ENCODE measurements at places on chromosomes 1 and 21.
A peak's percentile ranks its signal among the peaks of the same experiment; 100 is the strongest.

DNA sequence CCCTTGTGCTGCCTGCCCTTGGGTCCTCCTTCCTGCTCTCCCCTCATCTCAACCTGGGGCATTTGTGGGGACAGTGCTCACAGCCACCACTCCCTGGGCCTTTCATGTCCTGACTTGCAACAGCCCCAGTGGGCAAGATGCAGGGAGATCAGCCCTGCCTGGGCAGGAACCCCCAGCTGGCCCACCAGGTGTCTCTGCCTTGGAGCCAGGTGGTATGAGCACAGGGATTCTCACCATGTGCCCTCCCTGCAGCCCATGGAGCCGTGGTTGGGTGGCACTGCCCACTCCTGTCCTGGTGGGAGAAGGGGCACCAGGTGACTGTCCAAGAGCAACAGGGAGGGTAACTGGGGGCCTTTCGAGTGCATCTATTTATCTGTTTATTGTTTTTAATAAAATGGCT is 100.4 kb downstream of the AJAP1 start:
- no peak for DNase-seq

DNA sequence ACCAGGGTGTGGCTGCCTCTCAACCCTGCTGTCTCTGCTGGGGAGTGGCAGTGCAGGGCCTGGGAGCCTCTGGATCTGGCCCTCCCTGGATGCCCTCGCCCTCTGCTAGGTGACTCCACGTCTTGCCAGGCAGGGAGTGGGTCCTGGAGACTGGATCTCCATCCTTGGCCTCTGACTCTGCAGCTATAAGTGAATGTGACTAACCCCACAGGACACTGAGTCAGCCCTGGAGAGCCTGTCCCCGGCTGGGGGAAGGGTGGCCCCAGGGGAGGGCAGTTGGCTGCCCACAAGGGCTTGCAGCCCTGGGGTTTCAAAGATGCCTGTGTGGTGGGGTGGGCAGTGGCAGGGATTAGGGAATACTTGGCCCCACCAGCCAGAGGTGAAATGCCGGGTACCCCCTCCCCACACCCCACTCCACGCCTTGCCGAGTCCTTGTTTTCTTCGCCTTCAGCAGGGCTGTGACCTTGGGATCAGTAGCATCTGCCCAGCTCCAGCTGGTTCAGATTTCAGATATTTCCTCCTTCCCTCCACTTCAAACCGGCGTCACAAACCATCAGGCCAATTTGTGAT is 1.9 kb upstream of the MYBPH start:
- no peak for DNase-seq

DNA sequence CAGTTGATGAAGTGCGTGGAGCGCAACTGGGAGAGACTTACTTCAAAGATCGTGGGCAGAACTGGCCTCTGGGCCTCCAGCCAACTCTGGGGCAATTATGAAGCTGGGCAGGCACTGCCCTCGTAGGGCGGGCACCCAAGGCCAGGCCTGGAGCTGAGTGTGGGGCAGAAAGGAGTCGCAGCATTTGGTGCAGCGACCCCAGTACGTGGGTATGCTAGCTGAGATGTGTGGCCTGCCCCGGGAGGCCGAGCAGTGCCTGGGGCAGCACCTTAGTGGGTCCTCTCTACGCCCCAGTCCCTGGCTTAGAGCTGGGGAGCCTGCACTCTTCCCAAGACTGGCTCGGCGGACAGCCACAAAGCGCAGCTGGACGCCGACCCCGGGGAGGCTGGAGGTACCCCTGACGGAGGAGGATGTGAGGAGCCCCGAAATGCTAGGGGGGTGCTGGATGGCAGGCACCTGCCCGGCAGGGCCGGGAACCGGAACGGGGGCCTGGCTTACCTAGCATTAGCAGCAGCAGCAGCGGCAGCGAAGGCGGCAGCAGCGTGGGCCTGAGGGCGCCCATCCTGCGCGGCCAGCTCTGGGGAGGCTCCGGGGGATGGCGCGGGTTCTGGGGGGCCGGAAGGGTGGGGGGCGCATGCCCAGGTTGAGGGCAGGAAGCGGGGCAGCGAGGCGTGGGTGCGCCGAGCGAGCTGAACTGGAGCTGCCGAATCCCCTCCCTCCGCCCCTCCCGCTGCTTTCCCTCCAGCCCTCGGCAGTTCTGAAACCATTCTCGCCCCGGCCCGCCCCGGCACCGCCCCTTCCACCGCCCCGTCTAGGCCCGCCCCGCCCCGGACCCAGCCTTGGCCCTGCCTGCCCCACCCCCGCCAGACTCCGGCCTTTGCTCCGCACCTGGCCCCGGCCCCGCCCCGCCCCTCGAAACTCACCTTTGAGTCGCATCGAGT is at the start of gene IGSF8:
Gene IGSF8 (minus strand): TSS at position 709 of the 941 bp plus-strand sequence. CDS start 147 bp downstream, at position 562.
- DNase-seq: peak; percentile 90

- no peak for DNase-seq
Observed at GRCh38 chr1:1048765-1049164, 25.3 kb downstream of the RNF223 start.

DNA sequence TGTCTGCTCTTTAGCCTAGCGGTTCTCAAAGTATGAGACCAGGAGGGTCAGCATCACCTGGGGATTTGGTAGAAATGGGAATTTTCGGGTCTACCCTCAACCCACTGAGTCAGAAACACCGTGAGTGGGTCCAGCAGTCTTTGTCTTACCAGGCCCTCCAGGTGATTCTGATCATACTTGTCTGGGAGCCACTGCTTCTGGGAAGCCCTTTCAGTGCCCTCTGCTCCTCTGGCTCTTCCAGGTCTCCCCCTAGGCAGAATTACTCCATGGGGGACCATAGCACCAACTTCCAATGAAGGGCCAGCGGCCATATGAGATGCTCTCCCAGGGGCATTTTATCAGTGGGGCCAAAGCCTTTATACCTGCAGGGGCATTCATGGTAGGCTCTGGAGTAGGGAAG is 81.0 kb upstream of the ETV3 start:
- DNase-seq: no peak

- no peak for DNase-seq
Observed at GRCh38 chr1:162210196-162210595, 140.7 kb downstream of the NOS1AP start.

GRCh38 chr1:90717356-90717664 is 208 bp upstream of the BARHL2 start:
- DNase-seq: no peak

- DNase-seq: no peak
Observed at GRCh38 chr1:54118704-54119103, 34.1 kb downstream of the CDCP2 start.

DNA sequence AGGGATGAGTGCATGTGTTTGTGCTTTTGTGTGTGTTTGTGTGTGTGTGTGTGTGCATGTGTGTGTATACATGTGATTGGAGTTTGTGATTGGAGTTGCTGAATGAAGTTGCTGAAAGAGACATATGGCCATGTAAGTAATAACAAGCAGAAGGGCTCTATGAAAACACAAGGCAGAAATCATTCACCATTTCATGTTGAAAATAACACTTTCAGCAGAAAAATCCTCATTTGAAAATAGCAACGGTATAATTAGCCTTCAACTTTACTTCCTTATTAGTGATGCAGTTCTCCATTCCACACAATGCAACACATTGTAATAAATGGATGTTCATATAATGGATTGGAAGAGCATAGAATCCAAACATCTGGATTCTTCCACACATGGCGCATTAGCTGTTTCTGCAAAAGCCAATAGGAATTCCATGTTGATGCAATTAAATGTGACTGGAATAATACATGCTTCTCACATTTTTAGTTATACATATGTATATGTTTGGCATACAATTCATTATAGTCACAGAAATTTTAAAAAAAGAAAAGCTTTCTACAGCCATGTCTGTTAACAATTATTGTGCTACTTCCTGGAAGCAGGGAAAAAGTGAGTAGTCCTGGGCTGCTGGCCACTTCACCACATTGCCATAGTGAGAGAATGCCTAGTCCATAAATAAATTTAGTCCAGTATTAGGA is 538.0 kb downstream of the LTN1 start:
- DNase-seq: no peak

GRCh38 chr1:40075266-40075665 is 21.8 kb downstream of the PPT1 start:
- DNase-seq: no peak

- no peak for DNase-seq
Observed at GRCh38 chr1:54825696-54826095, 24.6 kb upstream of the TTC22 start.

DNA sequence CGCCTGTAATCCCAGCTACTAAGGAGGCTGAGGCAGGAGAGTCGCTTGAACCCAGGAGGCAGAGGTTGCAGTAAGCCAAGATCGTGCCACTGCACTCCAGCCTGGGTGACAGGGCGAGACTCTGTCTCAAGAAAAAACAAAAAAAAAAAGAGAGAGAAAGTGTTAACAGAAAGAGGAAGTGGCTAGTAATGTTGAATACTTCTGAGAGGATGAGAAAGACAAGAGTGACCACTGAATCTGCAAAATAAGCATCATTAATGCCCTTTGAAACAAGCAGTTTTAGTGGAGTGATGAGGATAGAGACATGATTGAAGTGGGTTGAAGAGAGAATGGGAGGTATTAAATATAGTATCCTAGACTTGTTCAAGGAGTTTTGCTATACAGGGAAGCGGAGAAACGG is 11.7 kb downstream of the MPZ start:
- no peak for DNase-seq

GRCh38 chr21:38661197-38661871 is 144.4 kb upstream of the ETS2 start:
- no peak for DNase-seq

DNA sequence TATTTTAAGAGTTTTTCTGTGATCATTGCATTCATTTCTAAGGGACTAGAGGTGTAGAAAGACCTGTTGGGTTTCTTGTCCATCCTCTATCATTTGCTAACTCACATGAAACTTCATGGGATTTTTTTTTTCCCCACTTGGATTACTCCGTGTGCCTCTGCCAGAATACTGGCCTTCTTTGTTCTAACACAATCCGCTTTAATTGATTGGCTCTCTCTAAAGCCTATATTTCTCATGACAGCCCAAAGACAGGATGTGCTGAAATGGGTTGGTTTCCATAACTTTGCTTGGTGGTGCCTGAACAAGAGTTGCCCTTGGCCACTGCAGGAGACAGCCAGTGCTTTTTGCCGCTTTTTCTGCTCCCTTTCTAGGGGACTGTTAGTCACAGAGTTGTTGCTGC is 12.2 kb downstream of the CACHD1 start:
- no peak for DNase-seq

- no peak for DNase-seq
Observed at GRCh38 chr1:48263041-48263440, 40.5 kb downstream of the SLC5A9 start.

DNA sequence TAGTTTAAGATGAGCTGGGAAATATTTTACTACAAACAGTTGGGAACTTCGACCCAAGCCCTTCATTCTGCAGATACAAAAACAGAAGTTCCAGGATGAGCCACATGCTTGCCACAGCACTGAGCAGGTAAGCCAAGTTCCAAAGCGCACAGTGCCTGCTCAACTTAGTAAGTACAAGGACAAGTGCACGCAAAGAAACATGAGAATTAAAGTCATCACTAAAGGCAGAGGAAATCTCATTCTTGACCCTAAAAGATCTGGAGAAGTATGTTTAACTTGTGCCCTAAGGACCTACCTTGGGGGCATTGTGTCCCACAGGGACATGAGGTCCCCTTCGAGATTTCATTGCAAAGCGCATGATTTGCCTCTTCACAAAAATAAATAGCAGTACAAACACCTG is 1.2 kb upstream of the UBAP2L start:
- DNase-seq: peak; percentile 14

GRCh38 chr1:224205438-224205840 is 22.4 kb downstream of the DEGS1 start:
- no peak for DNase-seq

DNA sequence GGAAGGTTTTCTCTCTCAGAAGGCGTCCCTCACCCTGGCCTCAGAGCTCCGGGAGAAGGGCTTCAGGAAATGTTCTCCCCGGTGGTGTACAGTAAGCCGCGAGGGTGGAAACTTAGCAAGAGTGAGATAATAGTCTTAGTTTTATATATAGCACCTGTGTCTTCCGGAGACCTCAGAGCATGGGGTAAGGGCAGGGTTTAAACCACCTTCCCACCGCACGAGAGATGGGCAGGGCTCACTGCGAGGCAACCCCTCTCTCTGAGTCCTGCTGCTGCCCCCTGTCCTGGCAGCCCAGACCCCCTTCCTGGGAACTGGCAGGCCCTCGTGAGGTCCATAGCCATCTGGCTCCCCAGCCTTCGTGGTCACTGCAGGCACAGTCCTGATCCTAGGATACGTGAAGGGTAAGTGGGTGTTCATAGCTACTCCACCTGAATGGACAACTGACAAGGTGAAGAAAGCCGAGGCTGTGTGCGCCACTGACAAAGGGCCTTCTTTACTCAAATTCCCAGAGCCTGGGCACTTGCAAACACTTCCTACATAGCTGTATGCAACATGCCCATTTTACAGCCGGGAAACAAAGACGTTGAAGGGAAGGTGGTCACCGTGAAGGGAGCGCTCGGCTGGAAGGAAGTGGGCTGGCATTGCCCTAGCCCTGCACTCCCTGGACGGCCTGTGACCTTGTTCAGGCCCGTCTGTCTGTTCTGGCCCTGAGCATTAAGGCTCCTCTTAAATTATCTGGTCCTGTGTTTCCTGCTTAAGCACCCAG is 26.9 kb downstream of the ITPKB start:
- no peak for DNase-seq

DNA sequence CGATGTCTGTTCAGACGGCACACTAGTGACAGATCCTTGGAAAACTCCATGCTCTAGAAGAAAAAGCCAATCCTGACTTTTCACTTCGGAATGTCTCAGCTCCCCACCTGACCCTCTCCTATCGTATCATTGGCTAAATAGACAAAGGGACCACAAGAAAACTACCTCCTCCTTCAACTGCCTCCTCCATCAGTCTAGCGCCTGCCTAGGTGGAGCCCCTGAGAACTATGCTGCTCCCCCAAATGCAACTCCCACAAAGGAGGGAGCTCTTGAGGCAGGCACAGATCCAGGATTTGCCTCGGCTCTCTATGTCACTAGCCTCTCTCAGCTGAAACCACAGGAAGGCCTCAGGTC is 148.4 kb downstream of the TOMM20 start:
- DNase-seq: no peak

DNA sequence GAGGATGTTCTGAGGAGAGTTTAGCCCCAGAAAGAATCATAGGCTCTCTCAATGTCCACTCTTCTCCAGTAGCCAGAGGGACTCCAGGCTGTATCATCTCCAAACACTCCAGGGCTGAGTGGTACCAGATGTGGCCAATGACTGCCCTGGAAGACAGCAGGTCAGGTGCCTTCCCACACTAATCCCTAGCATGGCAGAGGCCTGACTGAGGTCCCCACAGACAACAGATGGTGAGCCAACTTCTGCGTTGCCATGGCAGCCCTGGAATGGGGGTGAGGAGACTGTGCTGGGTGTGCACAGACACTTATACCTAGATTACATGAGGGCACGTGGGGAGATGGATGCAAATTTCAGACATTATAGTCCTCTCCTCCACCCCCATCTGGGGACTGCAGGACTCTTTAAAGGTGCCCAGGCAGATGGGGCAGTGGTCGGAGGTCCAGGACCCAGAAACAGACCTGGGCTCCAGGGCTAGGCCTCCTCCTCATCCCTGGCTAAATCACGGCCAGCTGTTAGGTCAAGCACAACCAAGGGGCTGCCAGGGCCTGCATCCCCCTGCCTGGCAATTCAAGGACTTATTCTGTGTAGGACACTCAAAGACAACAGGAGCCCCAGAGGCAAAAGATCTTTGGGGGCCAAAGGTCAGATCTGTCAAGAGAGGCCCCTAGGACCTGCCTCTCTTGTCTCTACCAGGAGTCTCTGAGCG is 42.9 kb downstream of the CAMK2N1 start:
- DNase-seq: no peak

Data from tibial nerve (tissue), 4 donors.